ENCODE measurements at places on chromosomes 1 and 21. TPM values are rescaled to one million over a fixed set of nuclear protein-coding genes. Genes with fewer than 3 reads are reported as not detected.

DNA sequence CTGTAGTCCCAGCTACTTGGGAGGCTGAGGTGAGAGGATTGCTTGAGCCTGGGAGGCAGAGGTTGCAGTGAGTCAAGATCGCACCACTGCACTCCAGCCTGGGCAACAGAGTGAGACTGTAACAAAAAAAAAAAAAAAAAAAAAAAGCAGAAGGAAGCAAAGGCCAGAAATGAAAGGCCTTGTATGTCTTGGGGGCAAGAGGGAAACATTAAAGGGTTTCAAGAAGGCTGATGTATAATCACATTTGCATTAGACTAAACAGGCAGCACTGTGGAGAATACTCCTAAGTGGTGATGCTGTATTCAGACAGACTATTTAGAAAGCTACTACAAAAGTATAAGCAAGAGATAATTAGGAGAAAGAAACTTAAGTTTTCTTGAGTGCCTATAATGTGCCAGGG is 10.4 kb downstream of the ANP32E start:
- no peak for DNase-seq

DNA sequence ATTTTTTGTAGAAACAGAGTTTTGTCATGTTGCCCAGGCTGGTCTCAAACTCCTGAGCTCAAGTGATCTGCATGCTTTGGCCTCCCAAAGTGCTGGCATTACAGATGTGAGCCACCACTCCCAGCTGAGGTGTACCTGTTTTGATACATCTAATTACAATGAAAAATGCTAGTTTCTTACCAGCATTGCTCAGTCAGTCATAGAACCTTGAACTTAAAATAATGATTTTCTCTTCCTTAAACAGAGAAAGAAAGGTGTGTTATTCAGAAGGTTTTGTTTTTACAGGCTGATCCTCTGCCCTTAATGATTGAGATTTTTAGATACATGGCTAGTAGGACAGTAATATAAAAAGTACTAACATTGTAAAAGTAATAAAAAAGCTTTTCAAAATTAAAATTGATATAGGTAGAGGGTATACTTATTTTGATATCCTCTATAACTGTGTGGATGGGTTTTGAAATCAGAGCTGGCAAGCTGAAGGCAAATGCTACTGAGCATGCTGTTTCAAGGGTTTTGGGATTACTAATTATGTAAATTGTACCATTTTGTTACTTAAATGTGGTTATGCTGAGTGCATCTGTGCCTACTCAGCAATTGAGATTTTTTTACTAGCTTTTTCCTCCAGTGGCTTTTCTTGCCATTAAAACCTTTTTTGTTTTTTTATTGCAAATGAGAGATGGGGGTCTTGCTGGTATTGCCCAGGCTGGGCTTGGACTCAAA is 16.1 kb downstream of the PRRC2C start:
- DNase-seq, result no peak

DNA sequence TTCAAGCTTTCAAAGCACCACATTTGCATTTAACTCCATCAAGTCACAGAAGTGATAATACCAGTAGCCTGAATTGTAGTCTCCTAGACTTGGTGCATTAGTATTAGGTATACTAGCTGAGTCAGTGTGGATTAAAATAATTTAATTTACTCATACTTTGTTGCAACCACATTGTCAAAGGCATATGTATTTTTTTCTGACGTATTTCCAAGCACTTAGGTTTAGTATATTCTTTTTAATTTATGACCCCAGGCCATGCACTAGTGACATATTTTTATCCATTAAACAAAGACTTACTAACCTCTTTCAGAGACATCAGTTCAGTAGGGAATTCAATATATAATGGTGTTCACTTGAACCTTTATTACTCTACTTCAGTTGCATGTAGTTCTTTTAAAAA is 1894.5 kb downstream of the NCAM2 start:
- DNase-seq, result no peak

DNA sequence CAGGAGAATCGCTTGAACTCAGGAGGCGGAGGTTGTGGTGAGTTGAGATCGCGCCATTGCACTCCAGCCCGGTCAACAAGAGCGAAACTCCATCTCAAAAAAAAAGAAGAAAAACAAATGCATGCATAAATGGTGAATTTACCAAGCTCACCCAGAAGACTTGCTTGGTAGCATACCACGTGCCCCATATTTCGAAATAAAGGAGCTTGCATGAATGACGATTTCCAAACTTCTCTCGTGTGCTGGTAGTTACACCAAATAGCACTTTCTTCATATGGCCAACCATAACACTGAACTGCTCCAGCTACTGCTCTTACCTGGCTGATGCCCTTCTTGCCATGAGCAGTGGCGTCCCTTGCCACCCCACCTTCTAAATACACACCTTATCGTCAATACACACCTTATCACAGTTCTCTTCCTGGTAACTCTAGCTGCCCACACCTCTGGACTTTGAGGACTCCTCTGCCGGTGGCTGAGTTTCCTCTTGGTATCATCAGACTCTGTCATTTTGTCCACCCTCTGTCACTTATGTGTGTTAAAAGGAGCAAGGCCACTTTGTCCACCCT is 2.8 kb downstream of the DOP1B start:
- DNase-seq, result no peak

DNA sequence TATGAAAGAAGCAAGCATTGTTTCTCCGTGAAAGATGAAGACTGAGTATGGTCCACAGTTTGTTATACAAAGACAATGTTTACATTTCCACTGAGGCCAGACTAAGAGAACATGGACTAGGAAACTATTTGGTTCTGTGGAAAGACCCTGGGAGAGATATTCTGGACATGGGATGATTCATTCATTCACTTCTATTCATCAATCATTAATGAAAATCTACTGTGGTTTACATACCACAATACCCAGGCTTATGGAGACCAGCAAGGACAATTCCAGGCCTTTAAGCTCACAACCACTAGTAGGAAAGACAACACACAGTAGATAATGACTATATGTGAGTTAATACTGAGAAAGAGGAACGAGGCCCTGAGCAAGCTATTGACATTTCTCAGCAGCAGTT is 125.4 kb downstream of the TBX15 start:
- no peak for DNase-seq

DNA sequence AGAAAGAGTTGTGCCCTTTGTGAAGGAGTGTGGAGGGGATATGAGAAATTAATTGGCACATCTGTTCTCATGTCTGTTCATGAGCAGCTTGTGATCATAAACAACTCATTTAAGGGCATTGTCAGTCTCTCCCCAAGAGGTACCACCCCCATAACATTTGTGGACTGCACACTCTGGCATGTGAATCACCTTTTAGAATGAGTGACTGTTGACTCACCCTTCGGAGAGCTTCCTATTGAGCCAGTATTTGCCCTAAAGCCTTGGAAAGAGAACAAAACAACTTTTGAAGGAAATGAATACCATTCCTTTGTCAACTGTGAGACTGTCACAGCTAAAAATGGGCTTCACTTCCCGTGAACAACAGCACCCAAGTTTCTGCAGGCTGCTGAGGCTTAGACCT is 27.5 kb upstream of the MYSM1 start:
- DNase-seq, result no peak

DNA sequence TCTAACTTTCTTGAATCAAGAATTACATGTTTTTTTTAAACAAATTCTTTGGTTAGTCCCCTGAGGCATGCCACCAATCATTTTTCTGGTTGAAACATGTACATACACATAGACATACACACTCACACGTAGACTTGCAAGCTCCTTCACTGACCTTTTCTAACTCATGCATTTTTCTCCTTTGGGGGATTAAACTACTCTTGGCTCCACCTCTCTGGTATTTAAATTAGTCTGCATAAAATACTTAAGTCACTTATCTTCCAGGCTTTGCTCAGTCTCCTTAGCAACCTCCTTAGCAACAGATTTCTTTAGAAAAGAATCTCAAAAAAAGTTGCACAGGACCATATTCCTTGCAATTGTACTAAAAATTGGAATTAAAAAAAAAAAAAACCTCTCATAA is 440.9 kb upstream of the LRRC7 start:
- DNase-seq, result no peak

DNA sequence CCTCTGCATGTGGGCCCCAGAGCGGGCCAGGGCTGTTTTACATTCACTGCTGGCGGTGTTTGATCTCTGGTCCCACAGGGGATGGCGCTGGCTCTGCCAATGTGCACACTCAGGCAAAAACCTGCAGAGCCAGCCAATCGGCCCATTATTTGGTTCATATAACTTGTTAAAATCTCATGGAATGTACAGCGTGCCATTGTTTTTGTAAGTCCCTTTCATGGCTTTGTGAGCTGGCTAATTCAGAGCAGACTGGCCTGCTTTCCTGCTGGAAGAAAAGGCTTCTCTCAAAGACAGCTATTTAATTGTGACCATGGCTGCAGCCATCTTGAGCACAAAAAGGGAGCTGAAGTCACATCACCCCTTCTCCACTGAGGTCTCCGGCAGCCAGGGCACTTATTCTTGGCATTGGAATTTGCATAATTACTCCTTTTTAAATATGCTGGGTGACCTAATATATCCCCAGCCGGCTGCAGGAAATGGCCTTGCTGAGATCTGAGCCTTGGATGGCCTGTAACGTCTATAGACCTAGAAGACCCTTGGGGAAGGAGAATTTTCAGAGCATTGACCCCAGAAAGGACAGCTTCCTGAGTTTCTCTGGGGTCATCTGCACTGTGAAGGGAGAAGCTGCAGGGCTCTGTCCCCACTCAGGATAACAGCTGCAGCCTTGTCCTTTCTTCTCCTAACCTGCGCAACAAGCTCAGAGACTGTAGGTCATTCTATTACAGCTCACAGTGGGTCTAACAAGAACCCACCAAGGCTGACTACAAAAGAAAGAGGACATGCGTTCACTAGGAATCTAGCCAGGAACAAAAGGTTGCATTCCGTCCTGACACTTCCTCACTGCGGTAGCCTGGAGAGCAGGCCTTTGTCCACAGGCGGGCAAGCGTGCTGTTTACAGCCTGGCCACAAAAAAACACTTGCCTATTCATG is 45.8 kb downstream of the BCAR3 start:
- no peak for DNase-seq

- no peak for DNase-seq
Observed at GRCh38 chr1:9200441-9200840, 34.1 kb upstream of the H6PD start.

- no peak for DNase-seq
Observed at GRCh38 chr1:7584157-7584556, 186.9 kb upstream of the VAMP3 start.

DNA sequence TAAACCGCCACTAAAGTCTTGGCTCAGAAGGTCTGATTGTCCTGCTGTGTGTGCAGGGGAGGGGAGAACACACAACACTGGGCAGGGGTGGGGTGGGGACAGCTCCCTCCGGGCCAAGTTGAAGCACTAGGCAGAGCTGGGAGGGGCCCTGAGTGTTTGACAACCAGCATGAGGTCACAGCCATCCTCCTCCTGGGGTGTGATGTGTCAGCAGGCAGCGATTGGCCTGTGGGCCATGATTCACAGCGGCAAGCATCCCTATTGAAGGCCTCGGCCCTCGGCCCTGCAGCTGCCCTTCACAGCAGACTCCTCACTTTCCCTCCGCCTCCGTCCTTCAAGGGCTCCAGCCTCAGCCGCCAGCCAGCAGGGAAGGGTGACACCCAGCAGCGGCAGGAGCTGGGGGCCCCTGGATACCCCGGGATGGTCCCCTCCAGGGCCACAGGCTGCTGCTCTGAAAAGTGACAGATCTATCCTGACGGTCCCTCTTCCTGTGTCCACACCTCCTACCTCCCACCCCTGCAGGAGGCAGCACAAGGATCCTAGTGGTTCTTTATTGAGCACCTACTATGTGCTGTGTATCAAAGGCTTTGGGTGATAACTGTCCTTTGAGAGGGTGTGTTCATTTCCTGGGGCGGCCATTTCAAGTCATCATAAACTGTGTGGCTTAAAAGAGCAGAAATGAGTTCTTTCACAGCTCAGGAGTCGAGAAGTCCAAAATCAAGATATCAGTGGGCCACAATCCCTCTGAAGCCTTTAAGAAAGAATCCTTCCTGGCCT is 66.0 kb upstream of the SLC25A33 start:
- DNase-seq, result no peak

DNA sequence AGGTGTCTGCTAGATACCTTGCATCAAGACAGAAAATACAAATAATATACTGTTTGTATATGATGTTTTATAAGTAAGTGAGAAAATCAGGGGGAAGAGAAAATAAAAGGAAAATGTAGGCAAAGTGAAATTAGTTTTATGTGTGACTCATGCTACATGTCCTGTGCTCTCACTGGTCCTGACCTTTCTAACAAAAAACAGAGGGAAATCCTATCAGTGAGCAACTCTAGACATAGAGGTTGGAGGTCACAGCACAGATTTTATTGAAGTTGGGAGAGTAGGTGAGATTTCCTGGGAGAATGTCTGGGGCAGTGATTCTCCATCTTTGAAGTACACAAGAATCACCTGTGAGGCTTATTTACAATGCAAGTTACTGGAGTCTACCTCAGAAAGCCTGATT is 9.5 kb downstream of the SCCPDH start:
- no peak for DNase-seq

DNA sequence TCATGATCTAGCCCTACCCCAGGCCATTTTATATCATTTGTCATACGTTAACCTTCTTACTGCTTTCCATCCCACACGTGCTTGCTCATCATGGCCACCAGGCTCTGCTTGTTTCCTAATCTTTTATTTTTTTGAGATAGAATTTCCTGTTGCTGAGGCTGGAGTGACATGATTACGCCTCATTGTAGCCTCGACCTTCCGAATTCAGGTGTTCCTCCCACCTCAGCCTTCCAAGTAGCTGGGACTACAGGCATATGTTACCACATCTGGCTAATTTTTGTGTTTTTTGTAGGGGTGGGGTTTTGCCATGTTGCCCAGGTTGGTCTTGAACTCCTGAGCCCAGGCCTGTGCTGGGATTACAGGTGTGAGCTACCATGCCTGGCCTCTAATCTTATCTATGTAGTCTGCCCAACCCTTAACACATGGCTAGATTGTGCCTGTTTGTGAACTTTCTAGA is 3.3 kb downstream of the UAP1 start:
- DNase-seq, result no peak

DNA sequence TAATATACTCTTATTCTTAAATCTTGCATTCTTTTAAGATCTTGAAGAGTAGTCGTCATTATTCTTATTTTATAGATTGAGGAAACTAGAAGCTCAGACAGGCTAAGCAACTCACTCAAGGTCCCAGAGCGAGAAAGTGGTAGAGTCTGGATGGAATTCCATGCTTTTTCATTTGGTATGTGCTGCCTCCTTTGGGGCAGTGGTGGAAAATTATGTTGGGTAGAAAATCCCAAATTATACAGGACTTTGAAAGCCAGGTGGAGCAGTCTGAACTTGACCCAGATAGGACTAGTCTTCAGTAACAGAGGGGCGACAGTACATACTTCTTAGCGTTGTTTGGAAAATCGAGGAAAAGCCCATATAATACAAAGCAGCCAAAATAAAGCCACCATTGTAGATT is 205.6 kb downstream of the ATG4C start:
- no peak for DNase-seq

- DNase-seq, result no peak
Observed at GRCh38 chr21:42609811-42610210, 43.6 kb upstream of the PDE9A start.

The SLC5A9 gene
- not detected for total RNA-seq

The C1QB gene
- not detected for total RNA-seq

The LCE1C gene
- not detected for total RNA-seq

The SPATA1 gene
- total RNA-seq, result 1.2 TPM

The UBE2U gene
- not detected for total RNA-seq

The KCNQ4 gene
- total RNA-seq, result 0.79 TPM

The PRAMEF6 gene
- not detected for total RNA-seq

All from mesothelial cell of epicardium (in vitro differentiated cells).